ENCODE measurements at places on chromosomes 16 and 17.

- DNase-seq: no peak
These were observed 28.6 kb upstream of the NUDT16L1 start for GRCh38 chr16:4664538-4665418.

DNA sequence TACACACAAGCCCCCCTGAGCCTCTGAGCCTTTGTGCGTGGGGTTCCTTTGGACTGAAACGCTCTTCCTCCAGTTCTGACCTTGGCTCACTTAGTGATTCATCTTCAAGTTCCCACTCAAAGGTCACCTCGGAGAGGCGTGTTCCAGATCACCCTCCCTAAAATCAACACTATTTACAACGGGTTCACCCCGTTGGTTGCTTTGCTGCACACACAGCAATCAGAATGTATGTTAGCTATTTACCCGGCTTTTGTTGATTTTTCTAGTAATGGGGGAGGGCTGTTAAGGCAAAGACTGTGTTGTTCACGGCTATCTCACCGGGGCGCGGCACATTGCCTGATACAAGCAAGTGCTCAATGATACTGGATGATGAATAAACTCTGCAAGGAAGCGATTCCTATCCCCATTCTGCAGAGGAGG, 977 bp downstream of the NAGPA start:
- DNase-seq: no peak

DNA sequence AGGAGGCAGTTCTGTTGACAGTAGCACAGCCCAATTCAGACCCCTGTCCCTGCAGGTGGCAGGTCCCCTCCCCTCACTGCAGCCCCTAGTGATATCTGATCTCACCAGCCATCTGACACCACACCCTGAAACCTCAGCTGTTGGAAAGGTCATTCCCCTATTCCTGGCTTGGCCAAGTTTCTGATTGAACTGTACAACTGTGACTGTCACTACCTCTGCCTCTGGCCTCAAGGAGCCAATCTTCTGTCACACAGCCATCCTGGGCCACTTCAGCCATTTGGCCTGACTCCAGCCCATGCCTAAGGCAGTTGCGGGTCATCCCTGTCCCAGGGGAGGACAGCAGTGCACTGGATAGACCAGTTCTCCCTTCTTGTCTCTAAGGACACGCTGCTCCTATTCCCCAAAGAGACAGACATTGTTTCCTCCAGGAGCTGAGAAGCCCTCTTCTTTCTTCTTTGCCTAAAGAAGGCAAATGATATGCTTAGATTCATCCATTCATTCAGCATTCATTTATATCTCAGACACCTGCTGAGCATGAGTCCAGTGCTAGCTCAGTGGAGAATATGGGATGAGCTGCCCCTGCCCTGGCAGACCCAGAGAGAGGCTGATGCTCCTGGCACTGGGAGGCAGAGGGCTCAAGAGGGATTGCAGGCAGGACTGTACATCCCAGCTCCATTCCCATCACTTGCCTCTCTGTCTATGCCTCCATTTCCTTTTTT, 4.6 kb upstream of the ALDOA start:
- DNase-seq: no peak

DNA sequence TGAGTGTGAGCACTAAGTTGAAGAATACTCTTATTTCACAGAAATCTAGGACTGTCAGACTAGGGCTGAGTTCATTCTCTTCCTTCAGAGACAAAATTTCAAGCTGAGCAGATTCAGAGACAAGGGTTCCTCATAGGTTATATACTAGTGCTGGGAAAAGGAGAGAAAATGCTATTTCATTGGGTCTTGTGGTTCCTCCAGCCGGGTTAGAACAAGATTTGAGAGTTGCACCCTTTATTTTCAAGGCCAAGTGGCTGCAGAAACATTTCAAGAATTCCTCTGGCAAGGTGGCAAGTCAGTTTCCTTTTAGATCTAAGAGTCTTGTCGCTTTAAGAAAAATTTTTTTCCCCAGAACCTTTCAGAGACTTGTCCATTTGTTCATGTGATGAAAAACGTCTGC, 6.8 kb downstream of the THUMPD1 start:
- DNase-seq: no peak

GRCh38 chr16:4775005-4775404, 8.0 kb upstream of the ZNF500 start:
- no peak for DNase-seq

DNA sequence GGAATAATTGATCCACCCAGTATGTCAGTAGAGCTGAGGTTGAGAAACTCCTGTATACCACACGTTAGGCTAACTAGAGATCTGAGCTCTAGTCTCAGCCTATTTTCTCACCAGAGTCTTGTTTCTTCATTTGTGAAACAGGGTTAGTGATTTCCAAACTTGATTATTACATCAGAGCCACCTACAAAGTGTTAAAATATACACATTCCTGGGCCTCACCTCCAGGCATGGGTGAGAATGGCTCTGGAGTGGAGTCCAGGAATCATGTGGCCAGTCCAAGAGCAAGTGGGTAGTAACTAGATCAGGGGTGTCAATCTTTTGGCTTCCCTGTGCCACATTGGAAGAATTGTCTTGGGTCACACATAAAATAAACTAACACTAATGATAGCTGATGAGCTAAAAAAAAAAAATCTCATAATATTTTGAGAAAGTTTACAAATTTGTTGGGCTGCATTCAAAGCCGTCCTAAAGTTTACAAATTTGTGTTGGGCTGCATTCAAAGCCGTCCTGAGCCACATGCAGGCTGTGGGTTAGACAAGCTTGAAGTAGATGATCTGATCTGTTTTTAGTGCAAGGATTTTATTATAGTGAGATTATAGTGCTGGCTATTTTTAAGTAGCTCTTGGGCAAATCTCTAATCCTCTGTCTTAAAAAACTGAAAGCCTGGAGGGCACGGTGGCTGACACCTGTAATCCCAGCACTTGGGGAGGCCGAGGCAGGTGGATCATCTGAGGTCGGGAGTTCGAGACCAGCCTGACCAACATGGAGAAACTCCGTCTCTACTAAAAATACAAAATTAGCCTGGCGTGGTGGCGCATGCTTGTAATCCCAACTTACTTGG, 20.4 kb downstream of the PRCD start:
- DNase-seq: no peak

GRCh38 chr17:1789936-1790335, 28.1 kb downstream of the SERPINF1 start:
- DNase-seq: no peak

- DNase-seq: no peak
These were observed 93.7 kb upstream of the TMEM97 start for GRCh38 chr17:28225271-28225670.

DNA sequence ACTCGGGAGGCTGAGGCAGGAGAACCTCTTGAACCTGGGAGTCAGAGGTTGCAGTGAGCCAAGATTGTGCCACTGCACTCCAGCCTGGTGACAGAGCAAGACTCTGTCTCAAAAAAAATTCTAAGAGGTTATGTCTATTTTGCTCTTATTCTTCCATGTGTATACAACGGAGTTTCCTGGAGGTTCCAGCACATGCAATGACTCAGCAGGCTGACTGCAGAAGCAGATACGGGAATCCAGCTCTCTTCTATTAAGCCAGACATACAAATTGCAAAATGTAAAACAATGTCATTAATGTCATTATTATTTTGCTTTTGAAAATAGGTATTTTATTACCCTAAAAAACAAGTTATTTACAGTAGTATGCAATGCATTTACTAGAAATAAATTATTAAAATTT, 18.4 kb downstream of the MIEF2 start:
- DNase-seq: no peak

DNA sequence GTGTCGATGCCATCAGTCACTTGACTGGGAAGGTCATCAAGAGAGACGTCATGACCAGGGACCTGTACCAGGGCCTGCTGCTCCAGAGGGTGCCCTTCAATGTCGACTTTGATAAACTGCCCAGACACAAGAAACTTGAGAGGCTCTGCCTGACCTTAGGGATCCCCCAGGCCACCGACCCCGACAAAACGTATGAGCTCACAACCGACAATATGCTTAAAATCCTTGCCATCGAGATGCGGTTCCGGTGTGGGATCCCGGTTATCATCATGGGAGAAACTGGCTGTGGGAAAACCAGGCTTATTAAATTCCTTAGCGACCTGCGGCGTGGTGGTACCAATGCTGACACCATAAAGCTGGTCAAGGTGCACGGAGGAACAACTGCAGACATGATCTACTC, 69.6 kb upstream of the ENDOV start:
- DNase-seq: no peak

- no peak for DNase-seq
These were observed 8.8 kb downstream of the PMM2 start for GRCh38 chr16:8806272-8806983.

GRCh38 chr17:6721744-6722143, 8.6 kb upstream of the SLC13A5 start:
- DNase-seq: no peak

DNA sequence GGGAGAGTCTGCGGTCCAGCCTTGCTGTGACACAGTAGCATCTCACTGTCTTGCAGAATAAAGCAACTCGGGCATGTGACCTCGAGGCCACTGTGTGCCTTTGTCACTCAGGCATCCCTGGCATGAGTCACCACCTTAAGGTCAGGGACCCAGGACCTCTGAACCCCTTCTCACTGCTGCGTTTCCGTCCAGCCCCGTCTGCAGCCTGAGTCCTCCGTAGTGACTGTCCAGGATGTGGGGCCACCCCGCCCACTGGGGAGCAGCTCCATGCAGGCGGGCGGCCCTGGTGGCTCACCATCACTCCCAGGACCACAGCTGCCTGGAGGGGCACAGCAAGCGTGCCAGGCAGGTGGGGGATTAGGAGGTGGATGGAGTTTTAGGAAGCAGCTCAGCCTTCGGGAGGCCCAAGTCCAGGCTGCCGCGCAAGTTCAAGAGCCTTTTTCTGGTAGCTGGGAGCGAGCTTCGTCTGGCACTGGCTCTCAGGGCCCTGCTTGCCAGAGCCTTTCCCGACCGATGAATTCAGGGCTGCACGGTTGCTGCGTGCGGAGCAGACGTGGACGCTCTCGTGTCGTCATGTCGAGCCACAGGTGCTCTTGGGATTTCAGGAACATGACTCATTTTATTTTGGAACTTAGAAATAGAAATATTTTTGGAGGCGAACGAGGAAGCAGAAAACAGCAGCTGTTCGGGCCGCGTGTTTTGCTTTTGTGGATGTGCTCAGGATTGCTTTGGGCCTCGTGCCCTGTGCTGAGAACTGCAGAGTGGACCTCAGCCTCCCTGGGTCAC, 16.8 kb downstream of the KCTD5 start:
- no peak for DNase-seq

DNA sequence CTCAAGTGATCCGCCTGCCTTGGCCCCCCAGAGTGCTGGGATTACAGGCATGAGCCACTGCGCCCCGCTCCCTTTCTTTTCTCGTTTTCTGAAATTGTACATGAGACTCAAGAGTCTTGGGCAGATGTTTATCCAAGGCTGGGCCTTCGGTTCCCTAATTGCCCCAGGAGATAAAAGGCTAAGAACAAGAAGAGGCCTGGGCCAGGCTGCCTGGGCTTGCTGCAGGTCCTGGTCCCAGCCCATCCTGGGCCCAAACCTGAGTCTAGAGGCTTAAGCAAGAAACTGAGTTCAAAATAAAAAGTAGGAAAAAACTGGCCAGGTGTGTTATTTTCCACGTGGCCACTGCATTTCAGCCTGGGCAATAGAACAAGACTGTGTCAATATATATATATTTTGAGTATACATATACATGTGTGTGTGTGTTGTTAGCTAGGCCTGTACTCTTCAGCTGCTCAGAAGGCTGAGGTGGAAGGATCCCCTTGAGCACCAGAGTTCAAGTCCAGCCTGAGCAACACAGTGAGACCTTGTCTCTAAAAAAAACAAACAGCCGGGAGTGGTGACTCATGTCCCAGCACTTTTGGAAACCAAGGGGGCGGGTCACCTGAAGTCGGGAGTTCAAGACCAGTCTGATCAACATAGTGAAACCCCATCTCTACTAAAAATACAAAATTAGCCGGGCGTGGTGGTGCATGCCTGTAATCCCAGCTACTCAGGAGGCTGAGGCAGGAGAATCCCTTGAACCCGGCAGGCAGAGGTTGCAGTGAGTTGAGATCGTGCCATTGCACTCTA, 6.8 kb upstream of the CLUH start:
- no peak for DNase-seq

DNA sequence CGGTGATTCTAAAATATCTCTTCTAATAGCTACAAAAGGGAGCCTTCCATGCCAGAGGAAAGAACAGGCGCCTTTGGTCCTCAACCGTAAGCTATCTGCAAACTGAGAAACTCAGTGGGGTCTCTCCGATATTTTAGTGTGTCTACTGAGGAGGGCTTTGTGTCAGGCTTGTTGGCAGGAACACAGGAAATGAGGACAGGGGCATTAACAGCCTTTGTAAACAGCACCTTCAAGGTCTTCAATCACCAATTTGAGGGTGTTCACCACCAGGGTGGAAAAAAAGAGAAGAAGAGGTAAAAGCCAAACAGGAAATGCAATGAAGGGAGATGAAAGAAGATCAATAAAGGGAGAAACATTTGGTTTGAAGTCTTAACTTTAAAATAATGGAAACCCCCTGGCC, 580.1 kb upstream of the SALL1 start:
- no peak for DNase-seq

GRCh38 chr17:7883781-7884386, 4.7 kb upstream of the CHD3 start:
- DNase-seq: no peak

GRCh38 chr16:81488687-81489411, 44.2 kb downstream of the CMIP start:
- no peak for DNase-seq

DNA sequence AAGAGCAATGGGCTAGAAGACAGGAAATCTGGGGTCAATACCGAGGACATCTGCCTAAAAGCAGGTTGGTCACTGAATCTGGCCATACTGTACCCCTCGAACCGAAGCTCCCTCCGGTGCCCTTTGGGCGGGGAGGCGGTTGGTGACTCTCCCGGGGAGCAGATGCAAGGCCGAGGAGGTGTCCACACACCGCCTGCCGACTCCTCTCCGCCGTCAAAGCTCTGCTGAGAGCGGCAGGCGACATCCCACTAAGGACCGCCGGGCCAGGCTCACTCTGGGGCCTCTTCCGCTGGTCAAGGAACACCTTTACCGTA, 458 bp downstream of the ZNF200 start:
- no peak for DNase-seq

DNA sequence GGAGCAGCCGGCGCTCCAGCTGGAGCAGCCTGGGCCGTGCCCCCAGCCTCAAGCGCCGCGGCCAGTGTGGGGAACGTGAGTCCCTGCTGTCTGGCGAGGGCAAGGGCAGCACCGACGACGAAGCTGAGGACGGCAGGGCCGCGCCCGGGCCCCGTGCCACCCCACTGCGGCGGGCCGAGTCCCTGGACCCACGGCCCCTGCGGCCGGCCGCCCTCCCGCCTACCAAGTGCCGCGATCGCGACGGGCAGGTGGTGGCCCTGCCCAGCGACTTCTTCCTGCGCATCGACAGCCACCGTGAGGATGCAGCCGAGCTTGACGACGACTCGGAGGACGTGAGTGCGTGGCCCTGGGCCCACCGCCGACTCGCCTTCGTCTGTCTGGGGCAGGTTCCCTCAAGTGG, 16.0 kb downstream of the TPSG1 start:
- no peak for DNase-seq

DNA sequence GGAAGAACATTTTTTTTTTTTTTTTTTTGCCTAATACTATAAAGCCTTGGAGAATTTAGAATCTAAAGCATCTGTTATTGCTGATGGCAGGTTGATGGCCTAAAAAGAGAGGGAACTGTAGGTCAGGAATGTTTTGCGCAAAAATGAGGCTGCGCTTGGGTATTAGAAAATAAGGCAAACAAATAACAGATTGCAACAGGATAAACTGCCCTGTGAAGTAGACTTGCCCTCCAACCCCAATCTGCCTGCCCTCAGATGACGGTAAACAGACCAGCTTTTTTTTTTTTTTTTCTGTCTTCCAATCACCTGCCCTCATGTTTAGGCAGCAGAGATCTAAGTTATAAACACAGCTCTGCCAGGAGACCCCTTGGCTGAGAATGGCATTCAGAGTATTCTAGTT, 3.8 kb upstream of the DHX8 start:
- DNase-seq: no peak

- no peak for DNase-seq
These were observed 1483.7 kb upstream of the GOT2 start for GRCh38 chr16:60217787-60218186.

Data from mesothelial cell of epicardium (in vitro differentiated cells).